ENCODE measurements at places on chromosomes 7 and 10. TPM values are rescaled to one million over a fixed set of nuclear protein-coding genes. Genes with fewer than 3 reads are reported as not detected.

DNA sequence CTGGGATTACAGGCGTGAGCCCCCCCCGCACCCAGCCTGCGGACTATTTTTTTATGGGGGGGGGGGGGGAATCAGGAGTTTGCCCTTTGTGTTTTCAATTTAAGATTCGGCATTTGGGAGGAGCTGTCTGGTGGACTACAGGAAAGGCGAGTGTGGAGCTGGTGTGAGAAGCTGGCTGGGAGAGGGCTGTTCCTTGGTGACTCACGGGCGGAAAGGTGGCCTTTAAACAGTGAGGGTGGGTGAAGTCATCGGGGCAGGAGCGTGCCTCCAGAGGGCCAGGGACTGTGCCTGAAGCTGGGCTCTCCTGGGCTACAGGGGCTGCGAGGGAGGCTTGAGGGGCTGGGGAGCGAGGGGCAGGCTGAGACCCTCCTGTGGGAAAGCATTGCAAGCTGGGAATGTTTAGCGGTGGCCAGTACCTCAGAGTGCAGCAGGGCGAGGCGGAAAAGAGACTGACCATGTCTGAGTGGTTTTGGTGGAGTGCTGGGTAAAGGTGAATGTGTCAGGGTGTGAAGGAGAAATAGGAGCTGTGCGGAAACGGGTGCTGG is 39.7 kb upstream of the ZNF32 start:
- no peaks in the 10 kb centered on the region for H3K36me3 ChIP-seq
- H3K27me3 ChIP-seq = peaks cover 12% of the 10 kb centered on the region
- DNase-seq = no peak
- H3K4me1 ChIP-seq = peaks cover 14% of the 10 kb centered on the region

The CLDN3 gene
- not detected for total RNA-seq

- no peak overlapping the region for H3K4me3 ChIP-seq
- no peaks in the 10 kb centered on the region for H3K27me3 ChIP-seq
- H3K27ac ChIP-seq = no peak overlapping the region
- H3K4me1 ChIP-seq = no peaks in the 10 kb centered on the region
These were observed 251.9 kb downstream of the EXOC4 start for GRCh38 chr7:133504825-133505224.

GRCh38 chr10:84373000-84373399 is 44.6 kb downstream of the CCSER2 start:
- H3K27me3 ChIP-seq = no peaks in the 10 kb centered on the region
- H3K4me3 ChIP-seq = no peak overlapping the region
- peaks cover 45% of the 10 kb centered on the region for H3K36me3 ChIP-seq
- H3K4me1 ChIP-seq = no peaks in the 10 kb centered on the region
- H3K27ac ChIP-seq = no peak overlapping the region
- DNase-seq = no peak

The PIK3CG gene
- total RNA-seq = 21.2 TPM

- no peaks in the 10 kb centered on the region for H3K36me3 ChIP-seq
- H3K4me1 ChIP-seq = no peaks in the 10 kb centered on the region
- no peak overlapping the region for H3K4me3 ChIP-seq
- H3K27me3 ChIP-seq = no peaks in the 10 kb centered on the region
- H3K27ac ChIP-seq = no peak overlapping the region
- DNase-seq = no peak
These were observed 29.5 kb downstream of the CTNNA3 start for GRCh38 chr10:67666416-67667034.
